PC-9 (cell line): ENCODE measurements at places on chromosomes 1 and 21.

DNA sequence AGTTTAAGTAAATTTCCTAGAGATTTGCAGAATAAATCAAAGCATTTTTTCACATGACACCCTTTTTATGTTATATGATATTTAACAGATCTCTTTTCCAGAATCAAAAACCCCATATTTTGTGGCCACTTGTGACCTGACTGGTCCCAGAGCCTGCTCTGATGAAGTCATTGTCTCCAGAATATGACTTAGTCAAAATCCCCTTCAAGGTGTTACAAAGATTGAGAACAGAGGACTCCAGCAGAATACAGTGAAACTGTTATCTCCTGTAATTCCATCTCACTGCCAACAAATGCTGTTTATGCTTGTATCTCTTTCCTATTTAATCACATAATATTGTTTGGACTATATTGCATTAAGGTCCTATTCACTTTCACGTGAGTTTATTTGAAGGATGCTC is 25.6 kb downstream of the RGS1 start:
- no peak for DNase-seq

DNA sequence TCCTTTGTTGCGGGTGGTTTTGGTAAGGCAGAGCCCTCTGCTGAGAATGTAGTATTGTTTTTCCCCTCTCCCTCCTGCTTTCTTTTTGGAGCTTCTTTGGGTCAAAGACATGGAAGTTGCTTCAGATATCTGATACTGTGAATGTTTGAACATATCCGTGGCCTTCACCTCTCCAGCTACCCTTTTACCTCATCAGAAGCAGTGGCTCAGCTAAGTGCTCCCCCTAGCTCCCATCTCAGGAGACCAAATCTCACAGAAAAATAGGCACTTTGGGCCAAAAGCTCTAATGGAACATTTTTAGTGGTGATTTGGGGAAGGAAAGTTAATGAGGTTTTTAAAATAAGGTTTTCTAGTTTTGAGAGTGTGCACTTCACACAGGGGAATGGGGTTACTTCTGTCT is 6.3 kb downstream of the TMEM200B start:
- DNase-seq, result no peak

DNA sequence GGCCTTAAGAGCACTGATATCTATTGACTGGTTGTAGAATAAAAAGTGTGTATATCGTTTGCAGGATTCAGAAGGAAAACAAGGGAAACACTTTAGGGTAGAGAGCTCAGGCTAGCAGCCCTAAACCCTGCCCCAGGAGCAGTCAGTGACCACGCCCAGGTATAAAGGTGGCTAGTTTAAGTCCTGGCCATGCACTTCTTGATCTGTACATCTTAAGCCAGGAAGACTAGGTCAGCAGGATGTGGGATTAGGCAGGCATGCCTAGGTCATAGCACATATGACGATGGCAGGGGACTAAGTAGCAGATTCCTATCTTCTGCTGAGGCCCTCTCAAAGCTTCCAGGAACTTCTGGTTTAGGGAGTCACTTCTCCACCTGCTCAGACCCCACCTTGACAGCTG is 158.0 kb upstream of the CD34 start:
- no peak for DNase-seq

GRCh38 chr1:245056913-245057312 is 97.9 kb upstream of the KIF26B start:
- no peak for DNase-seq

DNA sequence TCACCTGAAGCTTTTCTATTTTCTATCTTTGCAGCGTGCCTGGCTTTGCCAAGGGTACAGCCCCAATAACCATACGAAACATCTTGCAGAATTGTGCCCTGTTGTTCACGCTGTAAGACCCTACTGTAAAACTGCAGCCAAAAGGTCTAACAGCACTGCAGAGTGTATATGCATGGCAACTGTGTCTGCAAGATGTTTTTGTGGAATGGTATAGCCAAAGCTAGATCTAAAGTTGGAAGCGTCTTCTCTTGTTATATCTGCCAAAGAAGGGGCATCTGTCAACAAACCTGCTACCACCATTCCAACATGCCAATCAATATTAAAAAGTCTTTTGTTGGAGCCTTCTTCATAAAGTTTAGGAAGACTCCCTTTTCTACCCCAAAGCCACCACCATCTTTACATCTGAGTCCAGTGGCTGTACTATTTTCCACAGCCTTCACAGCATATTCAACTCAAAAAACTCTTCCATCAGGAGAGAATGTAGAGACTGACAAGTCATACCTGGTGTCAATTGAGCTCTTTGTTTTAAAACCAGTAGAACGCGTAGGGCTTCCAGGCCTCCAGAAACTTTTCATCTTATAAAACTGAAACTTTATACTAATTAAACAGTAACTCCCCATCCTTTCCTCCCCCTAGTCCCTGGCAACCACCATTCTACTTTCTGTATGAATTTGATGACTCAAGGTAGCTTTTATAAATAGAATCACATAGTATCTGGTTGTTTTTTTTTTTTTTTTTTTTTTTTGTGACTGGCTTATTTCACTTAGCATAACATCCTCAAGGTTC is 40.0 kb downstream of the ZSCAN20 start:
- no peak for DNase-seq

DNA sequence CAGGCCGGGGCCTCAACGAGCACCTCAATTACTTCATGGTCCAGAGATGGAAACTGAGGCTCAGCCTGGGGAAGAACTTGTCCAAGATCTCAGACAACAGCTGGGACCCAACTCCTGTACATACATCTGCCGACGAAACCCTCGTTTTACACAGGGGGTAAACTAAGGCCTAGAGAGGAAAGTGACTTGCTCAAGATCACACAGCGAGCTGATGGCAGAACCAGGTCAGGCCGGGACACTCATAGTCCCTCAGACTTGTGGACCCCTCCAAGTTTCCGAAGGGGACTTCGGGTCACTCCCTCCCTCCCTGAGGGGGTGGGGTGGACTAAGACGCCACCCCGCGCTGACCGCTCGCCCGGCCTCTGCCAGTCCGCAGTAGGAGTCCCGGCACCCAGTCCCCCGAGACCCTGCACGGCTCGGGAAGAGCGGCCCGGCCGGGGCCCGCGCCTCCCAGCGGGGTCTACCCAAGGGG is 430 bp downstream of the WASF2 start:
- no peak for DNase-seq

- DNase-seq, result no peak
Observed at GRCh38 chr1:164769486-164770130, 210.6 kb downstream of the PBX1 start.
